Head of caudate nucleus (tissue), 42 donors: ENCODE measurements at places on chromosomes 7 and 10.

DNA sequence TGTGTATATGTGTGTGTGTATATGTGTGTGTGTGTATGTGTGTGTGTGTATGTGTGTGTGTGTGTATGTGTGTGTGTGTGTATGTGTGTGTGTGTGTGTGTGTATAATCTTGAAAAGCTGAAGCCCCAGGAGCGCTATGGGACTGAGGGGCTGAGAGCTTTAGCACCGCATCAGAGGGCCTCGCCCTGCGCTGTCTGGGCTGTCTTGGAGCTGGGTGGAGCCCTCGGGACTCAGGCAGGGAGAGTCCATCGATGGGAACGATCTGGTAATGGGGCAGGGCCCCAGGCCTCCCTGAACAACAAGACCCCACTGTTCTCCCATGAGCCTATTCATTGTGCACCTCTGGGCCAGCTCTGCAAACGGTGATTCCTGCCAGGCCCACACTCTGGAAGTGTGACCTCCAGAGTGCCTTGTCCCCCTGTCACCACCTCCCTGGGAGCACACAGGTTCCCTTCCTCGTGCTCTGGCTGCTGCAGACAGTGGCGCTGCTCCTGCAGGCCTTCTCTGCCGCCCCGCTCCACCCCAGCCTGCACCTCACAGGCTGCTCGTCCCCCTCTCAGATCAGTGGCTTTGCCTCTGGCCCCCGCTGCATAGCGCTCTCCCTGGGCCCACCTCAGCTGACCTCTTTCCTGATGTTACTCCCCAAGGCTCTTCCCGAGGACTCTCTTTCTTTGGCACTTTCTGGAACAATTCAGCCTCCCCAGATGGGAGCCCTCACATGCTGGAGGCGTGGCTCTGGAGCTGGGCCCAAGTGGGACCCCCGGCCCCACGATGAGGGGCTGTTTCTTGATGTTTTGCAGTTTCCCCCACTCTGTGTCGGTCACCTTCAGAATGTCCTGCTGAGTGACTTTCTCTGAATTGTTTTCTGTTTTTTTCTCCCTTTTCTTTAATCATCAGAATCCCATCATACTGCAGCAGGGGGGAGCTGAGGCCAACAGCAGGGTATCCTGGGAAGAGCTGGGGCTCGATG, 542.2 kb upstream of the FOXK1 start:
- DNase-seq: no peak

- DNase-seq: no peak
These were observed 10.8 kb downstream of the ATP6V0E2 start for GRCh38 chr7:149884541-149884940.

- DNase-seq: no peak
These were observed 133.8 kb downstream of the CNOT4 start for GRCh38 chr7:135375908-135376699.

DNA sequence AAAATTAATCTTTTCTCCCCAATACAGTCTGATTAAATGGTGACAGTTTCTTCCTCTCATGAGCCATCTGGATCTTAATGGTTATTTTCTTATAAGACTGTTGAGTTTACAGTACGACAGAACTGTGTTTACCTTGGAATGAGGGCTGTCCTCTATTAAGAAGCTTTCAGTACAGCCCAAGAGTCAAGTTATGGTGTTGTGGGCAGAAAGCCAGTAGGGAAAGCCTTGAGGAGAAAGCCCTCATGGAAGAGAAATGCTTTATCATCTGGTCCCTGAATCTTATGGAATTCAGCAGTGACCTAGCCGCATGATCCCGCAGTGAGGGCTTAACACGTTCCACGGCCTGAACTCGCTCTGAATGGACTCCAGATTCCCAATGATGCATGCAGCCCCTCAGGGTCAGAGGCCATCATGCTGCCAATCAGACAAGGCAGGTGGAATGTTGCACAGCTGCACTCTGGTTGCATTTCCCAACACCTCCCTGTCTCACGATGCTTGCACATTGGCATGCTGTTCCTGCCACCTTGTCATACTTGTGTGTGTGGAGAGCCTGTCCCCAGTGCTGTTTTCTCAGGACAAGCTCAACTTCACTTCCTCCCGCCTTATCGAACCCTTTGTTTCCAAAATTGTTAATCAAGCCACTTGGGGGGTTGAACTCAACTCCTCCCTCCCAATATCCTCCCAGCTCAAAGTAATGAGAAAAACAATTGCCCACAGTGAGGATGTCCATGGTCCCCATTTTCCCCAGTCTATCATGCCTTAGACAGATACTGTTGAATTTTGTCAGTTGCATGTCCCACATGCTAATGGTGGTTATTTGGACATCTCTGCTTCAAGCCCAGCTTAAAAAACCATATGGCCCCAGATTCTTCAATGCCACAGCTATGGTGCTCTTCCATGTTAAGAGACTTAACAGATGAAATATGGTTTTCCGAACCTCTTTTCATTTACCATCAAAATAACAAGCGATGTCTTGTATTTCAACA, 211.1 kb upstream of the TCF7L2 start:
- DNase-seq: no peak

- no peak for DNase-seq
These were observed 14.4 kb upstream of the TNRC18 start for GRCh38 chr7:5437987-5438386.

DNA sequence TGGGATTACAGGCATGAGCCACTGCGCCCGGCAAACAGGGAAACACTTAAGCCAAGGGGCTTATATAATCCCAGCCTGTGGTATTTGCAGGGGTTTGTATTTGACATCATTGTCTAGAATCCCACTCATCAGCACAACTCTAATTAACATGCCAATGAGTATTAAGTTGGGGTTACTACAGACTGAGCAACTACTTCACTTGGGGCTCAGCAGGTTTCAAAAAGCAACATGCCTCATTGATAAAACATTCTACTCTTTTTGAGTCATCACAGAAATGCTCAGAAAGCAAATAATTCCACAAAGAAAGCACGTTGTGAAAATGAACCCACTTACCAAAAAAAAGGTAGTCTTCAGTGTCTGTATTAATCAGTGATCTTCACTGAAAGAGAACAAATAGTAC, 236.9 kb upstream of the CELF2 start:
- DNase-seq: no peak

DNA sequence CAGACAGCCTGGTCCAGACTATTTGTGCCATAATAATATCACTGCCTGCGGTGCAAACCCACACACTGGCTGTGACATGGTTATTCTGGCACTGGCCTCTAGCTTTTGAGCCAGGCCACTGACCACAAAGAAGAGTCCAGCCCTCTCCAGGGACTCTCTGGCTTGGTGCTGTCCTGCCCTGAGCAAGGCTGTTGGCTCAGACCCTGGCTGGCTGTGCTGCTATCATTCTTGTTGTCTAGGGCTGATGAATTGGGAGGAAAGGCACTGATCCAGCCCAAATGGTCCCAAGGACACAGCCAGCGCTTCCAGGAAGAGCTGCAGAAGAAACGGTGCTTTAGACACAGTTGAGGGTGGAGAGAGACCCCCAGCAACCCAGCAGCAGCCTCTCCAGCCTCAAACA, 80.8 kb downstream of the TMEM130 start:
- no peak for DNase-seq

GRCh38 chr7:156238366-156239133, 402.0 kb upstream of the RNF32 start:
- DNase-seq: no peak

- DNase-seq: no peak
These were observed 36.1 kb downstream of the KCNMA1 start for GRCh38 chr10:77601488-77601887.

DNA sequence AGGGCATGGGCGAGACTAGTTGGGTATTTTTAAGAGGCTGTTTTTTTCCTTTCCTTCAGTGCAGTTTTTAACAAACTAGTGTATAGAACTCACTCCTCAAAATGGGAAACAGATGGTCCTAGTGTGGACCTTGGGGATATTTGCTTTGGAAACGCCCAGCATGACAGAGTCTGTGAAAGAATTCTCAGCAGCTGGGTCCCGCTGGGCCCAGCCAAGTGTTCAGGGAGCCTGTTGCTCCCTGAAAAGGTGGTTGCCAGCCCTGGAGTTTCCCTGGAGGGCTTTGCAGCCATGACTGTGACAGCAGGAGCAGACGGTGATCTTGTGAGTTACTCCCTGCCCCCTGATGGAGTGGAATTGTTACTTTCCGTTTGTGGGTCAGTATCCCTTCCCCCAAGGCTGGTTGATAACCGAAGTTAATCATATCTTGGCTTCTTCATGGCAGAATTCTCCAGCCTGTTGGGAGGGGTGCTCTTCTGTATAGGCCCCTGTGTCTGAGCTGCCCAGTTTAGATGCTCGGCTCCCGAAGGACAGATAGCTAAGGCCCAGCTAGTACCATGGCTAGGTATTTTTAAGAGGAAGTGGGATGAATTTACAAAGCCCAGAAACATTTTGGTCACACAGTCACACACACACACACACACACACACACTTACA, 278.6 kb upstream of the HABP2 start:
- no peak for DNase-seq

DNA sequence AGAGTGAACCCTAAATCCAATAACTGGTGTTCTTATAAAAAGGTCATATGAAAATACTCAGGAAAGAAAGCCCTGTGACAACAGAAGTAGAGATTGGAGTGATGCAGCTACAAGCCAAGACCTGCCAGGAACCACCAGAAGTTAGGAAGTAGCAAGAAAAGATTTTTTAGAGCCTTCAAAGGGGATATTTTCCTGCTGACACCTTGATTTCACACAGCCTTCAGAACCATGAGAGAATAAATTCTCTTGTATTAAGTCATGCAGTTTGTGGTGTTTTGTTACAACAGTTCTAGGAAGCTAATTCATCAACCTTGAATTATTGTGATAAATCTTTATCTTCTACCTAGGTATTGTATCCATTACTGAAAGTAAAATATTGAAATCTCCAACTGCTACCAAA, 81.0 kb downstream of the HYCC1 start:
- no peak for DNase-seq

- no peak for DNase-seq
These were observed 107.8 kb upstream of the PPP1R3A start for GRCh38 chr7:114026486-114027089.

GRCh38 chr7:29445736-29446135, 117.9 kb upstream of the PRR15 start:
- no peak for DNase-seq

- DNase-seq: no peak
These were observed 2.8 kb downstream of the BORCS7 start for GRCh38 chr10:102856758-102857424.

GRCh38 chr7:106552645-106553445, 108.1 kb downstream of the CCDC71L start:
- DNase-seq: no peak

DNA sequence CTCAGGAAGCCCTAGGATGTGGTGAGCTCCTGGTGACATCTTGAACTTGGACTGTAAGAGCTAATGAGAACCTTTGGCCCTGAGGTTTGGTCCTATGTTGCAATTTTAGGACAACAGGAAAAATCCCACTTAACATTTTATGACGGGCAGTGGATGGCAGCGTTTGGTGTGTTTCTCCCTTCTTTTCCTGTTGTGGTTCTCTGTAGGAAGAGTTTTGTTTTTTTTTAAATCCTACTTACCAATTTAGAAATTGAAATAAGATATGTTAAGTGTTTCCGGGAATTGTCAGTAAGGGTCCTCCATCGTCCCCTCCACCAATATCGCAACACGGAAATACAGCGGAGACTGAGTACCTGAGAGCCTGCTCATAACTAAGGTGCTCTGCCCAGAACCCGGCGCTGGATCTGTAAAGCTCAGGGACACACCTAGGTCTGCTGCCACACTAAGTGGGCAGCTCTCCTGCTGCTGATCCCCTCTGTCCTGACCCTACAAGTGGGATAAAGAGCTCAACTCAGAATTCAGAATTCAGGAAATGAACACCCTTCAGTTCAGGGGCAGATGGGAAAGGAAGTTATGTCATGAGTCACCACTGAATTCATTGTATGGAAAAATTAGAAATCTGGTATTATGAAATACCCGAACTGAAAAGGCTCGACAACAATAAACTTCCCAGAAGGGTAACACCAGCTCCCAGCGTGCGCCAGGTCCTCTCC, 9.1 kb upstream of the PROSER2 start:
- no peak for DNase-seq

- DNase-seq: no peak
These were observed 38.2 kb downstream of the NRAP start for GRCh38 chr10:113625461-113626186.

DNA sequence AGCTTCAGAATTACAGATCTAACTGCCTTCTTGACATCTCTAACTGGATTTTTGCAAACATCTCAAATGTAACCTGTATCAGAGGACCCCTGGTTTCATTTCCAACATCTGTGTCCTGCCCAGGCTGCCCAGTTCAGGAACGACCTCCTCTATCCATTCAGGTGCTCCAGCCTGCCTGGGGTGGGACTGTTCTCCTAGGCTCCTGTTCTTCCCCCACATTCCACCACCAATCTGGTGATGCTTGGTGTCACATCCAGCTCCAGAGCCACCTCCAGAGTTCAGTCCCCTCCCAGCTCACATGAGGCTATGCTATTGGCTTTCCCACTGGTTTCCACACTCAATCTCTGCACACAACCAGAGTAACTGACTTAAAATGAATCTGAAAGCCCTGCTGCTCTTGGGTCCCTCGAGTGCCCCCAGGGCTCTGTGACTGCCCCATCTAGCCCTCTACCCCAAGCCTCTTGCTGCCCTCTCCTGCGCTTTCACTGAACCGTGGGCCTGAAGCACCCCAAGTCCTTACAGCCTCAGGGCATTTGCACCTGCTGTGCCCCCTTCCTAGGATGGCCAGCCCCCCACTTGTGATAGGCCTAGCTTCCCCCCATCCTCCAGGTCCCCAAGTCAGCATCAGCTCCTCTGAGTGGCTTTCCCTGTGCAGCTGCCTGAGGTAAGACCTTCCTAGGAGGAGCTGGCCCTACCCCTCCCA, 46.1 kb downstream of the PPIF start:
- no peak for DNase-seq

DNA sequence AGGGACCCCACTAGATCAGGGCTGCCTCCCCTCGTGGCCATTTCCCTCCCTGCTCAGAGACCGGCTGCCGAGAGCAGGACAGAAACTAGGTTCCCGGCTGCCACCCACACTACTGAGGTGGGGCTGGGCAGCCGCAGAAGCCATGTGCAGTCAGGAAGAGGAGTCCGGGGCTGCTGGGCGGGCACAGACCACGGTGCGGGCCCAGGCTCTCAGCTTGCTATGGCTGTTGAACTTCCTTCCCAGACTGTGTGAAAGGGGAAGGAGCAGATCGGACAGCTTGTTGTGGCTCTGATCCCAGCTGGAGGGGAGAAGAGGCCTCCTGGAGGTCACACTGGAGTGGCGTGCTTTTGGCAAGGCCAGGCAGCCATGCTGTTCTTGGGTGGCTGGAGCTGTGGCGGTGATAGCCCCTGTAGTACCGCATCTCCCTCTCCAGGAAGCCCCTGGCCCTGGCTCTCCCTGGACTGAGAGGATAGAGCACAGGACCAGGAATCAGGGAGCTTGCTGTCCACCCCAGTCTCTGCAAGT, 56.8 kb downstream of the HK1 start:
- peak; percentile 32 for DNase-seq

DNA sequence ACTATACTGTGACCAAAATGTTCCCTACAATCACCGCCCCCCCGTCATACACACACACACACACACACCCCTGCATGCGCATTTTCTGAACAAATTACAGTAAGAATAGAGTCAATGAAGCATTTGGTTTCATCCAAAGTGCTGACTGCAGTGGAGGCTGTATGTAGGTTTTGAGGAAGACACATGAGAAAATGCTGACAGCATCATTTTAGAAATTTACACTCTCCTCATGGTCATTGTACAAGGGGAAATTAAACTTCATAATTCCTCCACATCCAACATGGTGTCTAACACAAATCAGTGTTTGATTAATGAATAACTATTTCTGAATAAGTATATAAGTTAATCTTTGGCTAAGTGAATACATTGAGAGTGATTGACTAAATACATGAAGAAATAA, 1126.8 kb upstream of the PHF14 start:
- no peak for DNase-seq

- no peak for DNase-seq
These were observed 580.3 kb upstream of the NRP1 start for GRCh38 chr10:33914746-33915145.
